ENCODE measurements at places on chromosomes 7 and 10. TPM values are rescaled to one million over a fixed set of nuclear protein-coding genes. Genes with fewer than 3 reads are reported as not detected.

DNA sequence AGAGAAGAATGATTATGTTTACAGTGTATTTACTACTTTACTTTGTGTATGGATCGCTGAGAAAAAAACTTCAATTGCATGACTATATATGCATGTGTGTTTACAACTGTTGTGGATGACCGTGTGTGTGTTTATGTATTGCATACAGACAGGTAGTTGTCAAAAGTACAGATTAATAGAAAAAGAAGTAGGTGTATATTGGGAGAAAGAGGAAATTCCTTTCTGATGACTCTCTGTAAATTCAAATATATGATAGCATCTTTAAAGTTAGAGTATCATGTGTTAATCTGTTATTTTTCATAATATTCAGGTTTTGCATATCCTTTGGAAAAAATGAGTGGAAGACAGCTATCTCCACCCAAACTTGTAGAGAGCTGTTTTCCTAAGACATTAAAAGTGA, 160.4 kb upstream of the AGR3 start:
- no peak for DNase-seq

DNA sequence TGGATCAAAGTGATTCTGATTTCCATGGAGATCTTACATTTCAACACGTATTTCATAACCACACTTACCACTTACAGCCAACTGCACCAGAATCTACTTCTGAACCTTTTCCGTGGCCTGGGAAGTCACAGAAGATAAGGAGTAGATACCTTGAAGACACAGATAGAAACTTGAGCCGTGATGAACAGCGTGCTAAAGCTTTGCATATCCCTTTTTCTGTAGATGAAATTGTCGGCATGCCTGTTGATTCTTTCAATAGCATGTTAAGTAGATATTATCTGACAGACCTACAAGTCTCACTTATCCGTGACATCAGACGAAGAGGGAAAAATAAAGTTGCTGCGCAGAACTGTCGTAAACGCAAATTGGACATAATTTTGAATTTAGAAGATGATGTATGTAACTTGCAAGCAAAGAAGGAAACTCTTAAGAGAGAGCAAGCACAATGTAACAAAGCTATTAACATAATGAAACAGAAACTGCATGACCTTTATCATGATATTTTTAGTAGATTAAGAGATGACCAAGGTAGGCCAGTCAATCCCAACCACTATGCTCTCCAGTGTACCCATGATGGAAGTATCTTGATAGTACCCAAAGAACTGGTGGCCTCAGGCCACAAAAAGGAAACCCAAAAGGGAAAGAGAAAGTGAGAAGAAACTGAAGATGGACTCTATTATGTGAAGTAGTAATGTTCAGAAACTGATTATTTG, 15.3 kb downstream of the HNRNPA2B1 start:
- DNase-seq, result no peak

The ALOX5 gene
- not detected for total RNA-seq

- DNase-seq, result no peak
Measured at GRCh38 chr10:127940866-127941640, 34.1 kb downstream of the PTPRE start.

The CPA4 gene
- total RNA-seq, result 4.3 TPM

The TMEM213 gene
- not detected for total RNA-seq

DNA sequence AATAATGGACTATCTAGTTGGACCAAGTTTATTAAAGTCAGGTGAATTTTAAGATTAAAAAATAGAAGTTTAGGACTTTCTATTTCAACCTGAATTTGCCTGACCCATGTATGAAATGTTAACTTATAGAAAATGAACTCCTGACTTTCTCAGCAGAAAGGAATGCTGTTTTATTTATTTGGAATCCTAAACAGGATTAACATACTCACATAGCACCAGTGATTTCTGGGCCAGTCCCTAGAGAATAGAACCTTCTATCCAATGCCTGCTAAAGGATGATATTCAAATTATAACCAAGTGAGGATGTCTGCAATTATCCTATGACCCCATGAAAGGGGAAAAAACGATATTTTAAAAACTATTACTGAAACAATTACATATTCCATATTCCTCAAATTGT, 148.8 kb downstream of the CHRM2 start:
- no peak for DNase-seq

GRCh38 chr10:61939902-61940301, 38.4 kb downstream of the ARID5B start:
- DNase-seq, result no peak

GRCh38 chr10:88908194-88908593, 28.1 kb downstream of the STAMBPL1 start:
- no peak for DNase-seq

GRCh38 chr7:123666492-123666891, 10.8 kb downstream of the LMOD2 start:
- DNase-seq, result no peak

DNA sequence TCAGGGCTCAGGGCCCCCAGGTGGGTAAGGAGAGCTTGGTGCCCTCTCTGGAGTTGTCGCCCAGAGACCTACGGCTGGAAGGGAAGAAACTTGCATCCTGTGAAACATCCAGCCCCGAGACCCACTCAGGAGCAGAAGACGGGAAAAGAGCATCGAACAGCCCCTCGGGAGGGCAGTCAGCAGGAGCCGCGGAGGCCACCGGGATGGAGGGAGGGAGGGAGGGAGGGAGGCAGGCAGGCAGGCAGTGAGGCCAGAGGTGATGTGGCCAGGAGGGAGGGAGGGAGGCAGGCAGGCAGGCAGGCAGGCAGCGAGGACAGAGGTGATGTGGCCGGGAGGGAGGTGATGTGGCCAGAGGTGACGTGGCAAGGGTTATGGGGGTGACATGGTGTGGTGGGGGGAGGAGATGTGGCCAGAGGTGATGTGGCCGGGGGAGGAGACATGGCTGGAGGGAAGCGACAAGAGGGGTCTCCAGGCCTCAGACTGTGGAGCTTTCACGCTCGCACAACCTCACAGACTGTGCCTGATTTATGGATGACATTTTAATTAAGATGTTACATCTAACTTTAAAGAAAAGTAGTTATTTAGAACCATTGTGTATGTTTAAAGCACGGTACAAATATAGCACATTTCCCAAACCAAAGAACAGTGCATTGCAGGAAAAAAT, 141.1 kb downstream of the DIP2C start:
- no peak for DNase-seq

All from MCF 10A (cell line).